ENCODE measurements at places on chromosomes 12 and 14. TPM values are rescaled to one million over a fixed set of nuclear protein-coding genes. Genes with fewer than 3 reads are reported as not detected.

DNA sequence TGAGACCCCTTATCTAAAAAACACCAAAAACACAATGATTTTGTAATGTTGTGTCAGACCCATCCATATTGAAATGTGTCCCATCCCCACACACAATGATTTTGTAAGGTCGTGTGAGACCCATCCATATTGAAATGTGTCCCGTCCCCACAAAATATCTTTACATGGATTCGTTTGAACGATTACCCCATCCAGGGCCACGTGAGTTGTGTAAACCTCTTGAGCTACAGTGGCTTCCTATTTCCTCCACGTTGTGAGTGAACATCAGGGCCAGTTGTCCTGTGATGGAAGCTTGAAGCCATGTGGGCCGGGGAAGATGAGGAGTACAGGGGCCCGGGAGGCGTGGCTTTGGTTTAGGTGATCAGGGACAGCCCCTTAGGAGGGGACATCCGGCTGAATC is 27.0 kb upstream of the ULK1 start:
- H3K4me3 ChIP-seq, result no peak overlapping the region
- no peaks in the 10 kb centered on the region for H3K36me3 ChIP-seq
- DNase-seq, result no peak

DNA sequence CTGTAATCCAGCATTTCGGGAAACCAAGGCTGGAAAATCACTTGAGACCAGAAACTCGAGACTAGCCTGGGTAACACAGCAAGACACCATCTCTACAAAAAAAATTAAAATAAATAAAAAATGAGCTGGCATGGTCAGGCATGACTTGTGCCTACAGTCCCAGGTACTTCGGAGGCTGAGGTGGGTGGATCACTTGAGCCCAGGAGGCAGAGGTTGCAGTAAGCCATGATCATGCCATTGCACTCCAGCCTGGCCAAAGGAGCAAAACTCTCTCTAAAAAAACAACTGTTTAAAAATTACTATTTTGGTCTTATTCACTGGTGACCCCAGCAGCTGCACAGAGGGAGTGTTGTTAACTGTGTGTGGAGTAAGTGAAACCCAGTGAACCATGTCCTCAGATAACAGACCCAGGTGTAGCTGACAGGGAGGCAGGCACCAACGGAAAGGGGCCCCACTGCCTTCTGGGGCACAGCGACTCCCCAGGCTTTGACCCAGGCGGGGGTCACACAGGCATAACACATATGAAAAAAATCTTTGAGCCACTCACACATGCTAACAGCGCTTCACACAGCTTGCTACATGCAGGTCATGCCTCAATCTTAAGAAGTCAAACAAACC is 12.1 kb downstream of the DDX54 start:
- H3K4me3 ChIP-seq, result no peak overlapping the region
- H3K36me3 ChIP-seq, result peaks cover 51% of the 10 kb centered on the region
- H3K4me1 ChIP-seq, result no peaks in the 10 kb centered on the region
- H3K27ac ChIP-seq, result no peak overlapping the region
- H3K27me3 ChIP-seq, result no peaks in the 10 kb centered on the region

DNA sequence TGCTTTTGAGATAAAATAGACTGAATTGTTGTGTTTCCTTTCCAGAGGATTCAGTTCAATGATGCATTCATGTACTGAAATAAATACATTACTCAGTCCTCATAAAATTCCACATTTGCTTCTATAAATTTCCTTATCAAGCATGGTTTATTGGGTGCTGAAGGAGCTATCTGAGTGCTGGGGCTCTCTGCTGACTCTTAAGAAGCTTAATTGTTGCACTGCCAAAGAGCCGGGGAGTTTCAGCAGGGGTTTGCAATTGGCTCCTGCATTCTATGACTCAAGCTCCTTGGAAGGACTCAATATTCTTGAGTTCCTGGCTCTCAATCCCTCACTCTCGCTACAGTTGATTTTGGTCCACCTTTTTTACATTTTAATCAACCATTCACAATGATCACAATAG is 69.8 kb upstream of the PYGL start:
- H3K4me3 ChIP-seq, result no peak overlapping the region
- DNase-seq, result no peak
- H3K27me3 ChIP-seq, result no peaks in the 10 kb centered on the region
- peaks cover 24% of the 10 kb centered on the region for H3K4me1 ChIP-seq
- H3K27ac ChIP-seq, result peak overlapping the region; percentile 22
- peaks cover 4% of the 10 kb centered on the region for H3K36me3 ChIP-seq

- no peaks in the 10 kb centered on the region for H3K36me3 ChIP-seq
- no peak for DNase-seq
- H3K27ac ChIP-seq, result no peak overlapping the region
- peaks cover 22% of the 10 kb centered on the region for H3K27me3 ChIP-seq
- H3K4me3 ChIP-seq, result no peak overlapping the region
Observed at GRCh38 chr12:48015954-48016353, 11.7 kb upstream of the COL2A1 start.

DNA sequence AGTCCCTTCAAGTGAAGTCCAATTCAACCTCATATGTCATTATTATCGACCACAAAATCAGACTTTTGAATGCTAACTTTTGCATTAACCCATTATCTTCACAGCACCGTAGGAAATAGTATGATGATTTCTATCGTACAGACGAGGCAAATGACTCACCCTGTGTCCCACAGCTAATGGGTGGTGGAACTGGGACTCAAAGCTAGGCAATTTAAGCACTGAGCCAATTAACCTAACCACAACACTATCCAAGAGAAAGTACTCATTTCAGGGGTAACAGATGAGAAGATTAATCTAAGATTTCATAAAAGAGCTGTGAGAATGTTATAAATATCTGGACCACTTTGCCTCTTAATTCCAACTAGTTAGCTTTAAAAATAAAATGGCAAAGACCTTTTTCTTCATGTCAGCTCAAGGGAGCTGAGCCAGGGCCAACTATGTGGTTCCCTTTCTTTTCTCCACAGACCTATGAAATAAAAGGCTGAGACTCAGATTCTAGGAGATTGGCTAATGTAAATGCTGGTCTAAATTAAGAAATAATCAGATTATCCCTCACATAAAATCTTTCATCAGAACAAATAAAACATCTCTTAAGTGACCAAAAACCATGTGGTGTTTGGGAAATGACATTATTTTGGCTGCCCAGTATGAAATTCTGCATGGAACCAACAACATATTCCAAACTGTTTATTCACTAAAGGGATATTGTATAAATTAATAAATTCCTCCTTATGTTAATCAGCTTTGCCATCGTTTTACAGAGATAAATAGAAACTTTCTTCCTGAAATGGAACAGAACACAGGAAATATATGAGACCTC is 4.9 kb downstream of the PTGER2 start:
- no peak overlapping the region for H3K4me3 ChIP-seq
- DNase-seq, result no peak

DNA sequence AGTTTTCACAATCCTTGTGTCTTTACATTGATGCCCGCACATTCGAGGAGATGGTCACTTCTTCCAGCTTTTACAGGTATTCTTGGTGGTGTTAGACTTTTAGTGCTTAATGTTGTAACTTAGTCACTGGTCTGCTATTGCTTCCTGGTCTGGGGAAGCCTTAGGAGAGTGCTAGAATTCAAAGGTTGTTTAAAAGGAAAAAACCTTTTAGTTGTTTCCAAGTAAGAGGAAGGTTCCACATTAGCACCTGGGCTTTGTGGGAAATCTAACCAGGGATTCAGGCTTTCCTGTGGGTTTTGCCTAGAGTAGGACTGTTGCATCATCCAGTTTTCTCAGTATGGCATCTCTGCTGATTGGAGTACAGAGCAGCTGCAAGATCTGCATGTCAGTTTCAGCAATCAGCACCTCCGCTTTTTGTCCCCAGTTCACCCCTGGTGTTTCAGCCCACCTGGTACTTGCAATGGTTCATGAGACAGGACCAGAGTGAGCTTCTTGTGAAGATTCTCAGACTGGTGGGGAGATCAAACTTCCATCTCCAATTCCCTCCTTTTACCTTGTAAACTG is 44.0 kb upstream of the PLBD1 start:
- no peaks in the 10 kb centered on the region for H3K4me1 ChIP-seq
- H3K27me3 ChIP-seq, result peaks cover 4% of the 10 kb centered on the region
- no peak for DNase-seq
- no peaks in the 10 kb centered on the region for H3K36me3 ChIP-seq
- no peak overlapping the region for H3K27ac ChIP-seq

The MSRB3 gene
- total RNA-seq, result 104 TPM

DNA sequence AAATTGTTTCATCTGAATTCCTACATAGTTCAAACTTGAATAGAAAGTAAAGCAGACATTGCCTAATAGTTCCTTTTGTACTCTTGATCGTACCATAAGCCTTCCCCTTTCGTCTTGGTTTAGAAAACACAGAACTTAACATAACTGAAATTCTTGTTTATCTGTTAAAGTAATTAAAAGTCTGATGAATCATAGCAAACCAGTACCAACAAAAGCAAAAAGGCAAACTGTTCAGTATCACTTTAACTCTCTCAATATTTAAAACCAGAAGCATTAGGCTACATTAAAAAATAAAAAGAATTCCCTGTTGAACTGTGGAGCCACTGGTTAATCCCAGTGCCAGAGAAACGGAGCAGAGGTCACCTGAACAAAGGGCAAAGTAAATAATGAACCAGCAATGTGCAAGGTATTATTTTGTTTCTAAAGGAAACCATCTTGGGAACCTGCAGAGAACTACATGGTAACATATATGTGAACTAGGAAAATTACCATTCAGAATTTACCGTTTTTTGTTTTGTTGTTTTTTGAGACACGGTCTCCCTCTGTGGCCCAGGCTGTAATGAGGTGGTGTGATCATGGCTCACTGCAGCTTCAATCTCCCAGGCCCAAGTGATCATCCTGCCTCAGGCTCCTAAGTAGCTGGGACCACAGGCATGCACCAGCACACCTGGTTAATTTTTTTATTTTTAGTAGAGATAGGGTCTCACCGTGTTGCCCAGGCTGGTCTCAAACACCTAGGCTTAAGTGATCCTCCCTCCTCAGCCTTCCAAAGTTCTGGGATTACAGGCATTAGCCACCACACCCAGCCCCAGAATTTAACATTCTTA is 17.1 kb upstream of the HIGD1C start:
- H3K27me3 ChIP-seq, result no peaks in the 10 kb centered on the region
- DNase-seq, result no peak
- H3K4me3 ChIP-seq, result no peak overlapping the region
- peaks cover 28% of the 10 kb centered on the region for H3K4me1 ChIP-seq
- H3K27ac ChIP-seq, result peak overlapping the region; percentile 60

DNA sequence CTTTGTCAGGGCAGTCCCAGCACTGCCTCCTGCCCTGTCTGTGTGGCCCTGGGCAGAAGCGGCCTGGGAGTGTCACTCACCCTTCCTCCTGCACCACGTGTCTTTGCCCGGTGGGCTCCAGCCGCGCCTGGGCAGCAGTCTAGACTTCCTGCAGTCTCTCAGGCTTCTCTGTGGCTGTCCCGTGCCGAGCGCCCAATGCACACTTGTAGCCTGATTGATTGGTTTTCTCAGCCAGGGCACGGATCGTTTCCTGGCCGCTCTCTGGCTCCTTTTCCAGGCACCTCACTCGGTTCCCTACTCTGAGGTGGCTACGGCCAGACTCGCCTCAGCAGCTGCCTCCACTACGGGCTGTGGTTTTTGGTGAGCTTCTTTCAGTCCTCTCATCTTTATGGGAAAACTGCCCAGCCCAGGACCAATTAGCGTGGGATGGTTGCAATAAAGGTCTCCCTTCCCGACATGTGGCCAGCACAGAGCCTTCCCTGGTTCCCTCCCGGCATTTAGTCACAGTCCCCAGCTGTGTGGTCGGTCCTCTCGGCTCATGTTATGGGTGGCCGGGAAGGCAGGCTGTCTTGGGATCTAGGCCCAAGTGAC is 133.1 kb downstream of the CACNA1C start:
- peaks cover 22% of the 10 kb centered on the region for H3K4me1 ChIP-seq
- H3K27ac ChIP-seq, result no peak overlapping the region
- no peak overlapping the region for H3K4me3 ChIP-seq
- H3K36me3 ChIP-seq, result peaks cover 5% of the 10 kb centered on the region
- no peaks in the 10 kb centered on the region for H3K27me3 ChIP-seq

DNA sequence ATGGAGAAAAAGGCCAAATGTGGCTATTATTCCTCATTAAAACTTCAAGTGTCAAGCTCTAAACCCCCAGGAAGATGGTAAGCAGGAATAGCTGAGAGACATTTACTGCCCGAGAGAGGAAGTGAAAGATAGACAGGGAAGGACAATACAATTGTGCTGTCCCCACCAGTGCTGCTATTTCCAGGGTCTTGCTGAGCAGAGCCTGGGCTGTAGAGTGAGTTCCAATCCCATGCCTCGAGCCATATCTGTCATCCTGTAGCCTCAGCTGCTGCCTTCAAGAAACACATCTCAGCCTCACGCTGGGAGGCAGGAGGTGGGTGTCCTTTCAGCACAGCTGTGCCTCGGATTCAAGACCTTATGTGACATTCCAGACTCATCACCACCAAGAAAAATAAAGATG is 114.0 kb downstream of the RPAP3 start:
- H3K27ac ChIP-seq, result no peak overlapping the region
- no peak for DNase-seq
- no peak overlapping the region for H3K4me3 ChIP-seq

The HOXC5 gene
- not detected for total RNA-seq

- no peaks in the 10 kb centered on the region for H3K4me1 ChIP-seq
- peaks cover 26% of the 10 kb centered on the region for H3K27me3 ChIP-seq
- no peak overlapping the region for H3K4me3 ChIP-seq
- no peak for DNase-seq
- no peak overlapping the region for H3K27ac ChIP-seq
Observed at GRCh38 chr14:21735200-21735599, 61.6 kb upstream of the OR4E1 start.

DNA sequence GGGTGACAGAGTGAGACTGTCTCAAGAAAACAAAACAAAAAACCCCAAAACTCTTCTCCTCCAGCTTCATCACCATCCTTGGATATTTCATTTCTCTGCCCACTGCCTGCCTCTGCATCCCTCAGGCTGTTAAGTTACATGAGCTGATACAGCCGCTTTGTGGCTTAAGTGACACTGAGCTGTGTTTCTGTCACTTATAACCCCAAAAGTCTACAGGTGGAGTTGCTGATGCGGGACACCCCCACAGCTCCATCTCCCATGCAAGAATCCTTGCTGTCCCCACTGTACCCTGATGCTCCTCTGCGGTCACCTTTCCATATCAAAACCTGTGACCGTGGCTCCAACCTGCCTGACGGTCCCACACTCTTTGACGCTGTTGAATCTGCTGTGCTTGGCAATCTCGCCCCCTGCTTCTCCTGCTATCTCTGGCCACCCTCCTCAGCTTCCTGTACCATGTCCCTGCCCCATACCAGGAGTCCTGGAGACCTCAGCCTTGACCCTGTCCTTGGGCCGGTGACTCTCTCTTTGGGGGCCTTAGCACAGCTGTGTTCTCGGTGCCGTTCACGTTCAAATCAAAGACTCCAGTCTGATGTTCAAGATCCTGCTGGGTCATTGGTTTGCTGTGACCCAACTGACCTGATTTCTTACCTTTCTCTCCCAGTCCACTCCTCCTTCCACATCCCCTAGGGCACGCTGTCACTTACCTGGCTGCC is 20.3 kb downstream of the HVCN1 start:
- H3K36me3 ChIP-seq, result peaks cover 11% of the 10 kb centered on the region
- no peak overlapping the region for H3K27ac ChIP-seq
- H3K4me3 ChIP-seq, result no peak overlapping the region

- H3K4me1 ChIP-seq, result peaks cover 24% of the 10 kb centered on the region
- no peaks in the 10 kb centered on the region for H3K27me3 ChIP-seq
- peak overlapping the region; percentile 91 for H3K4me3 ChIP-seq
- no peaks in the 10 kb centered on the region for H3K36me3 ChIP-seq
- peak overlapping the region; percentile 95 for H3K27ac ChIP-seq
Observed at GRCh38 chr12:25959071-25959961, 834 bp downstream of the RASSF8 start.

The SDSL gene
- total RNA-seq, result 9.4 TPM

- H3K27me3 ChIP-seq, result peaks cover 8% of the 10 kb centered on the region
- peaks cover 3% of the 10 kb centered on the region for H3K4me1 ChIP-seq
- H3K4me3 ChIP-seq, result peak within 1 kb of the TSS; percentile 17
- DNase-seq, result no peak
- no peaks in the 10 kb centered on the region for H3K36me3 ChIP-seq
Observed at GRCh38 chr14:103084021-103084919, at the start of gene LBHD2. Gene LBHD2, plus strand, starts transcription at chr14:103084210. Its CDS starts 1,803 bp downstream, at chr14:103086013.
